Right lobe of liver (tissue), 6 donors: ENCODE measurements at places on chromosomes 6 and 20.
A peak's percentile ranks its signal among the peaks of the same experiment; 100 is the strongest.

DNA sequence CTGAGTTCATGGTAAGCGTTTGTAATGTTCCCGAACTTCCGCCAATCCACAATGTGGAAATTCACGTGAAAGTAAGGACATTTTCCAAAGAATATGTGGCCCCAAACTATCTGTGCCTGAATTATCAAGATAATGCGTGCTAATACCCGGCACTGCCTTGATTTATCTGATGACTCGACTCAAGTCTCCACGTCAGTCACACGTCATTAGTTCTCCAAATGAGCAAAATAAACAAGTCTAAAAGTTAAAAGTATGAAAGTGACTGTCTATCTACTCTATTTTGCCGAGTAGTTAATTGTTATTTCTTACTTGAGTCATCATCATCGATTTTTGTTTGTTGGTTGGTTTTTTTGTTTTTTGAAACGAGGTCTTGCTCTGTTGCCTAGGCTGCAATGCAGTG lies 21.7 kb upstream of the FOXC1 start:
- no peaks in the 10 kb centered on the region for H3K36me3 ChIP-seq
- no peak overlapping the region for H3K27ac ChIP-seq
- DNase-seq, result no peak
- no peaks in the 10 kb centered on the region for H3K4me1 ChIP-seq

DNA sequence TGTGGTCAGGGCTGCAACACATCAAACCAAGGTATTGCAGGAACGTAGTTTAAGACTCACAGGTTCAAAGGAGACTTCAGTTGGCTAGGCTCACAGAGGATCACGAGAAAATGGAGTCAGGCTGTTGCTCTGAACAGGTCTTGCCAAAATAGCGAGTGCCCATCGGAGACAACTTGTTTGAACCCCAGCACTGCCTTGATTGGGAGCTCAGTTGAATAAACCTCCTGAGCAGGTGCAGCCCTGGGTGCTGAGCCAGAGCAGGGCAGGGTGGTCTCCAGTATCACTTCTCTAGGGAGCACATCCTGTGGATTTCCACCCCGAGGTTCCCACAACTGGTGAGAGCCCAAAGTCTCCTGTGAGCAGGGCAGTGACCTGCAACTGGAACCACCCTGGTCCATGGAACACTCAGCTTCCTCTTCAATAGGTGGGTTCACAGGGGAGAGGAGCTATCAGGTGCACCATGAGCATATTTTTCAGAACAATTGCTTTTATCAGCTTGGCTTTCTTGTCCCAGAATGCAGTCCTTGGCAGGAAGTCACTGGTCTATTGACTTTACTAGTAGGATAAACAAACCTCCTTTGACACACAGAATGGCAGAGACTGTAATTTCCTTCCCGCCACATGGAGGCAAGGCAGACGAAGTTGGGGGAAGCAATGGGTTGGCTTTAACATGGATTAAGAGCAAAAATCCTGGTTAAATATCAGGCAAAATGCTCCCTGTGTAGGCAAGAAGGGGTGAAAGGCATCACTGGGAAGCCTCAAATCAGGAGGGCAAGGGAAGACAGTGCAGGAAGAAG lies 267.7 kb upstream of the FOXQ1 start:
- H3K27me3 ChIP-seq, result no peaks in the 10 kb centered on the region
- no peak overlapping the region for H3K4me3 ChIP-seq
- no peaks in the 10 kb centered on the region for H3K4me1 ChIP-seq

DNA sequence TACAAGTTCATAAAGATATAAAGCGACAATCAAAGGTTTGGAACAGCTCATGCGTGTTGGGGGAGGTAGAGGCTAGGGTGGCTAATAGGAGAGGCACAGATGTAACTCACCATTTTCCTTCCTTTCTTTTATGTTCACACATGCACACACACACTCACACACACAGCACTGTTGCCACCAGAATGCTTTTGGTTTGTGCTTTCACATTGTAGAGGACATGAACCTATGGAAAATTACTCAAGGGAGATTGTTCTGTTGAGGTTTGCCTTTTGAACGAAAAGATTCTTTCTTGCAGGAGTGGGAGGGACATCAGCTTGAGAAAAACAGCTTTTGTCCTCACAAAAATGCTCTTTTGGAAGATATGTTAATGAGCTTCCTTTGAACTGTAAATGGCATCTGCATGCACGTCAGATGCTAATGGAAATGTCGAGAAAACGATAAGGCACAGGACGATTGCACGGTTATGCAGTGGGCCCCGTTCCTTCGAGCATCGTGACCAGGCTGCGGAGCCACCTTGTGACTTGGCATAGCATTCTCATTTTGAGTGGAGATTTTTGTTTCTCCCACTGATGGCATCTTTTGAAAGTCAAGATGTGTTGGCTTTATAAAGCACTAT lies 724.1 kb downstream of the KIF16B start:
- H3K4me1 ChIP-seq, result no peaks in the 10 kb centered on the region
- DNase-seq, result no peak
- H3K27ac ChIP-seq, result no peak overlapping the region
- no peaks in the 10 kb centered on the region for H3K27me3 ChIP-seq

DNA sequence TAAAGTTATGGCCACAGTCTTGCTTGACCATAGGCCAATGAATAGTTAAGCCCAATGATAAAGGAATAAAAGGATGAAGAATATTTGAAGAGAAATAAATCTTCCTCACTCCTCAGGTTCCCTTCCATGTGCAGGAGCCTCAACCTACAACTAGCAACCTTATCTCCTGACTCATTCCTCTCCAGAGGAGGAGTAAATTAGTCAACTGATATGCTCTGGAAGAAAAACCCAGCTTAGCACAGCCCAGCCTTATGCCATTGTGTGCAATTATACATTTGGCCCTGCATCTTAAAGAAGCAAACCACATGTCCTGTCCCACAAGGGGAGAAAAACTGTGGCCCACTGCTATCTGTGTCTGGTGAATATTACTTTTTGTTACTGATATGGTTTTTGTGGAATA lies 82.1 kb downstream of the PHIP start:
- H3K4me1 ChIP-seq, result no peaks in the 10 kb centered on the region
- no peak overlapping the region for H3K4me3 ChIP-seq
- no peak for DNase-seq
- no peaks in the 10 kb centered on the region for H3K27me3 ChIP-seq

- DNase-seq, result no peak
- no peaks in the 10 kb centered on the region for H3K36me3 ChIP-seq
- H3K27me3 ChIP-seq, result no peaks in the 10 kb centered on the region
- no peak overlapping the region for H3K27ac ChIP-seq
These were observed 76.0 kb upstream of the SHLD1 start for GRCh38 chr20:5674176-5674660.

DNA sequence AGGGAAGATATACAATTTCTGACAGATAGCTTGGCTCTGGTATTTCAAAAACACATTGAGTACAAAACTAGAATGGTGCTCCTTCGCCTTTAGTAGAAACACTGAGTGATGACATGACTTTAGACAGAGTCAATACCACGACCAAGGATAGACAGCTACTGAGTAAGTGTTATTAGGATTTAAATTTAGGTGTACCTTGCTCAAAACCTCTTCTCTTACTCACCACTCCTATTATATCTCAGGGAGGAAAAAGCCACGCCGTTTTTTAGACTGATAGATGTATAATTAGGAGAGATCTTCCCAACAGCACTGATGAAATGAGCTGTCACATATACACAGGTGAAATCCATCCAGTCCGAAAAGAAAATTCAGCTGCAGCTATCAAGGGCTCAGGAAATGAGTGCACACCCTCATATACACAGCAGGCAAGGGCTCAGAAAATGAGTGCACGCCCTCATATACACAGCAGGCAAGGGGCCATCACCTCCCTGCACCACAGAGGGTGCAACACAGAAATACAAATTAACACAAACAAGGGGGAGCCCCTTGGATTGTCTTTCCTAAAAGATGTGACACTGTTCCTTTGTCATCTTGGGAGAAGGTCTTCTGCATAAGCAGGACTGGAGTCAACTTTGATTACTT lies 53.7 kb downstream of the LYRM4 start:
- H3K4me3 ChIP-seq, result no peak overlapping the region
- no peaks in the 10 kb centered on the region for H3K36me3 ChIP-seq
- H3K4me1 ChIP-seq, result no peaks in the 10 kb centered on the region
- H3K27me3 ChIP-seq, result no peaks in the 10 kb centered on the region
- H3K27ac ChIP-seq, result no peak overlapping the region

GRCh38 chr20:59385480-59385879 lies 85.1 kb downstream of the EDN3 start:
- H3K4me3 ChIP-seq, result no peak overlapping the region
- no peaks in the 10 kb centered on the region for H3K36me3 ChIP-seq
- no peak for DNase-seq

- DNase-seq, result peak; percentile 61
These were observed 24.9 kb upstream of the FUCA2 start for GRCh38 chr6:143536461-143536865.

GRCh38 chr20:5810800-5811422 lies 60.7 kb downstream of the SHLD1 start:
- DNase-seq, result no peak
- H3K36me3 ChIP-seq, result no peaks in the 10 kb centered on the region
- H3K27me3 ChIP-seq, result no peaks in the 10 kb centered on the region
- no peaks in the 10 kb centered on the region for H3K4me1 ChIP-seq
- H3K4me3 ChIP-seq, result no peak overlapping the region
- no peak overlapping the region for H3K27ac ChIP-seq

- no peaks in the 10 kb centered on the region for H3K36me3 ChIP-seq
- no peaks in the 10 kb centered on the region for H3K4me1 ChIP-seq
- DNase-seq, result no peak
- H3K4me3 ChIP-seq, result no peak overlapping the region
- no peak overlapping the region for H3K27ac ChIP-seq
These were observed 13.5 kb upstream of the MLIP start for GRCh38 chr6:54097753-54098152.

DNA sequence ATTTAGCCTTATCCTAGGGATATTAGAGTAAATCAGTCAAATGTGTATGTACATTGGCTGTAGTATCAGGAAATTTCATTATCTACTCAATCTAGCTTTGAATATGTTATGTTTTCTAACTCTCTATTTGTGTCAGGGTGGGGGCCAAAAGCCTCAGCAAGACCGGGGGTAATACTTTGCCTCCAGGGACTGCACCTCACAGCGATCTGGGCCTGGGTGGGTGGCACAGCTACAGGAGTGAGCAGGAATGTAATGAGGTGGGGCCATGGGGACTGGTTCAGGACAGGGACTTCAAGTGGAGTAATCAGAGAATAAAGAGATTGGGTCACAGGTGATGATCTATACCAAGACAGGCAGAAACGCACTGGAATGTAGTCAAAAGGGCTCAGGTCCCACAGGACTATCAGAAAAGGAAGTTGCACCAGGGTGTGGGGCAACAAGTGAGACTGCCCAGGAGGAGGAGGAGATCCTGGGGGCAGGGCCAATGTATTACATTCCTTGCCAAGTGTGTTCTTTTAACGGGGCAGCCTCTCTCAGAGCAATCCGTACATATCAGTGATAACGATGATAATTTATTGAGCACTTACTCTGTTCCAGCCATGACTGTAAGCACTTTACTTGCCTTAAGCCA lies 54.0 kb downstream of the PIGU start:
- no peaks in the 10 kb centered on the region for H3K27me3 ChIP-seq
- no peak overlapping the region for H3K4me3 ChIP-seq
- H3K36me3 ChIP-seq, result no peaks in the 10 kb centered on the region

- H3K27ac ChIP-seq, result no peak overlapping the region
- H3K4me1 ChIP-seq, result no peaks in the 10 kb centered on the region
- H3K4me3 ChIP-seq, result no peak overlapping the region
These were observed 74.1 kb downstream of the DNAH8 start for GRCh38 chr6:38789256-38789655.

GRCh38 chr6:46555129-46555528 lies 63.9 kb upstream of the RCAN2 start:
- no peaks in the 10 kb centered on the region for H3K36me3 ChIP-seq
- no peak for DNase-seq
- no peaks in the 10 kb centered on the region for H3K4me1 ChIP-seq

DNA sequence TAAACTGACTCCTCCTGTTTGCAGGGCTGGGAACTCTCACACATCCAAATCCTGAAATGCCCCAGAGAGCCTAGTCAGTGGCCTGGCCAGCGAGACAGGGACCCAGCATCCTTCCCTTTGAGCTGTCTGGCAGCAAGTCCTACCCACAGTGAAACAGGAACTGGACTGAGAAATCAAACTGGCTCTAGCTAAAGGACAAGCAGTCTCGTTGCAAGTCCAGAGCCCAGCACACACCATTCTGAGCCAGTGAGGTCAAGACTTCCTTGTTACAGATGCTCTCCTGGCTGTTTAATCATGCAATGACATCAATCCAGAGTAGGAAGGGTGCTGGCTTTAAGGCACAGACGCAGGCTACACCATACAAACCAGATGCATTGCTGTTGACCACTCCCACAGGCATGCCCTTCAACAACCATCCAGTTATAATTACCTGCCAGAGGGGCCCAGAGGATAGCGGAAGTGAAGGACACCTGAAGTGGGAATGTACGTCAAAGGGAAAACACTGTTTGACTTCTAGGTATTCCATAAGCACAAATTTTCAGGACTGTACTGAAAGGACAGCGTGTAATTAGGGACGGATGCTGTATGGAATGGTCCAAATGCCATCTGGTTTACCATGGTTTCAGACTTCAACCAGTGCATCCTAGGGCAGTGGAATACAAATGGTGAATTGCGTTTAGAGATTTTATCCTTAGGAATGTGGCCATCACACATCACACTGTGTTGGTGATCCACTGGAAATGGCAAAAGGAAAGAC lies 114.4 kb downstream of the SLC23A2 start:
- H3K27me3 ChIP-seq, result no peaks in the 10 kb centered on the region
- no peak for DNase-seq
- no peaks in the 10 kb centered on the region for H3K4me1 ChIP-seq
- no peak overlapping the region for H3K4me3 ChIP-seq

DNA sequence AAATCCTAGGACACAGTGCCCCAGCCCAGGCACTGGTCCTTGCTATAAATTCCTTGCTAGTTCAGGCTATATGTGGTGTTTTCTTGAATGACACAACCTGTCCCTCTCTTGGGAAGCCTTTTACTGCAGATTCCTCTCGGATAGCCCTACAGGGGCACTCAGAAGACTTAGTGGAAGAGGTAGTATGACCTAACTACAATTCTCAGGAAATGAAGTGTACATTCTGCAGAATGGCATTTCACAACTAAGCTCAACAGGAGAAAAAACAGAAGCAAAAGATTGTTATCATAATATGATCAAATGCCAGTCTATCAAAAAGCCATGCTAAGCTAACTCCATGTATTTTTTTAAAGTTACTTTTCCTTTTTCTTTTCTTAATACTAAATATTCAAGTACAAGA lies 66.3 kb upstream of the FBXL4 start:
- no peak overlapping the region for H3K27ac ChIP-seq
- H3K36me3 ChIP-seq, result no peaks in the 10 kb centered on the region
- no peaks in the 10 kb centered on the region for H3K27me3 ChIP-seq
- DNase-seq, result no peak
- no peak overlapping the region for H3K4me3 ChIP-seq
- no peaks in the 10 kb centered on the region for H3K4me1 ChIP-seq
